ENCODE measurements at places on chromosomes 2 and 18.

DNA sequence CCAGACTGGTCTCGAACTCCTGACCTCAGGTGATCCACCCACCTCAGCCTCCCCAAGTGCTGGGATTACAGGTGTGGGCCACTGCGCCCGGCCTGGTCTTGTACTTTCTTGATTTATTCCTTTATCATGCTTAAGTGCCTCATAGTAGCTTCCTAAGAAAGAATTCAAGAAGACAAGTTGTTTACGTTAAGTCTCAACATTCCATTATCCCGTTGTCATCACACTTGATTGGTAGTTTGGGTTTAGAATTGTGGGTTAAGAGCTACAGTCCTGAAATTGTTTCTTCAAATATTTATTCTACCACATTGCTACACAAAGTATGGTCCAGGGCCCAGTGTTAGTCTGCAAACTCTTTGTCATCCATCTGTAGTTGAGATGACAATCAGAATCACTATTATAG lies 194.0 kb downstream of the VWC2L start:
- no peak for DNase-seq

DNA sequence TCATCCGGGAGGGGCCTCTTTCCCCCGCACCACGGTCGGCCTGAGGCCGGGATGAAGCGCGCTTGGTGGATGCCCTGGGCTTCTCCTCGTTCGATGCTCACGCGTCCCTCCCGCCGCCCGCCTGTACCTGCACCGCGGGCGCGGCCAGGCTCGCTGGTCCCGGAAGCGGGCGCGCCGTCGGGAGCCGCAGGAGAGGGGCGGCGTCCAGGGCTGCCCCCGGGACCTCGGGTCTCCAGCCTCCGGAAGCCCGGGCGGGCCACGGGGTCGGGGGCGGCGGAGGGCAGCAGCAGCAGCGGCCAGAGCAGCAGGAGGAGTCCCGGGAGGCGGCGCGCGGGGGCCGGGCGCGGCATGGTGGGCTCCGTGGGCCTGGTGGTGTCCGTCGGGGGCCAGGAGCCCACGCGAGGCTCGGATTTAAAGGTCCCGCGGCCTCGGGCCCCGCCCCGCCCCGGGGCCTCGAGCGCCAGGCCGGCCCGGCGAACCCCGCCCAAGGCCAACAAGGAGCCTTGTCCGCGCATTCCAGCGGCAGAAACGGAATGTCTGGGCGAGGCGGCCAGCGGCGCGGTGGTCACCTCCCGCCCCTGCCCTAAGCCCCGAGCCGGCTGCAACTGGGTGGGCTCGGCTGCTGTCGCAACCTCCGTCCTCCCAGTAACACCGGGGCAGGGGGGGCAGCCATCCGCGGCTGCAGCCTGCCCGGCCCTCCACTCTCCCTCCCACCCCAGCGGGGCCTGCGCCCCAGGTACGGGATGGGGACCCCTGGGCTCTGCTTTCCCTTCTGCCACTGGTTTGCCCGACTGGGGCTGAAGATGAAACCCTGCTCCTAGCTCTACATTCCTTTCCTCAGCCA lies at the start of gene MATN3:
TSS of gene MATN3 (minus strand) at position 387 of the 844 bp plus-strand sequence. CDS start at position 350, 37 bp downstream.
- no peak for DNase-seq

DNA sequence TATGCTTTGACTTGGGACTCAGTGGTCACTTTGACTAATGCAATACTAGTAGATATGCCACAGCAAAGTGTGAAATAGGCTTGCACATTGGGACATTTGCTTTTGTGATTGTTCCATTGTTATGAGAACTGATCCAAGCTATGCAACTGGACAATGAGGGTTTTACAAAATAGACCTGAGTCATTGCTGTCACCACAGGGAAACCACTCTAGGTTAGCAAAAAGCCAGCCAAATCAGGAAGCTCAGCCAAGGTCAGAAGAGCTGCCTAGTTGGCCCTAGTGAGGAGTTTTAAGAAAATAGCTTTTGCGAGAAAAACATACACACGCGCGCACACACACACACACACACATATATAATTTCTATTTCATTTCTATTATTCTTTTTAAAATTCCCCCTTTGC lies 452.4 kb upstream of the CDH7 start:
- DNase-seq, result no peak

DNA sequence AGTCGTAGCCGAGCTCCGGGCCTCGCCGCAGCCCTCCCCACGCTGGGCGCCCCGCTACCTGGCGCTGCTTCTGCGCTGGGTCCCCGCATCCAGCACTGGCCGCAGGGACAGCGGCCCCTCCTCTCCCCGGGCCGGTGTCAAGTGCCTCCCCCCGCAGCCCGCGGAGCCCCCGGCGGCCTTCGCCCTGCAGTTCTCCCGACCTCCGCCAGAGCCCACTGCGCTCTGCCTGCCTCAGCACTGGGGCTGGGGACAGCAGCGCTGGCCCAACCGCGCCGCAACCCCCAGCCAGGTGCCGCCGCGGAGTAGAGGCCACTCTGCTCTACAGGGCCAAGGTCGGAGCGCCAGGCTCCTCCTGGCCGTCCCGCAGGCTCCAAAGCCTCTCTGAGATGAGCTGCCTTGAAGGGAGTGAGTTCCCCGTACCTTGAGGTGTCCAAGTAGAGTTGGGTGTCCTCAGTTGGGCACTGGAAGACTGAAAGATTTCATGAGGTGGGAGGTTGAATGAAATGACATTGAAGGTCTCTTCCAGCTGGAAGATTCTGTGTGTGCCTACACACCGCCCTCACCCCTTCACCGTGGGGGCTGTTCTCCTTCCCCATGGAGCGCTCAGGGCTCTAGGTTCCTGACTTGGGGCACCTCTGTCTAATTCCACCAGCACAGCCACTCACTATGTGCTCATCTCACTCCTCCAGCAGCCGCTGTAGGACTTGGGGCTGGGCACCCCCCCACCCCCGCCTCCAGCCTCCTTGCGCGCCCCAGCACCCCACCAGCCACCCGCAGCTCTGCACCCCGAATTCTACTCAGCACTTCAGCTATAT lies 854 bp upstream of the DNMT3A start:
- DNase-seq, result peak; percentile 75

DNA sequence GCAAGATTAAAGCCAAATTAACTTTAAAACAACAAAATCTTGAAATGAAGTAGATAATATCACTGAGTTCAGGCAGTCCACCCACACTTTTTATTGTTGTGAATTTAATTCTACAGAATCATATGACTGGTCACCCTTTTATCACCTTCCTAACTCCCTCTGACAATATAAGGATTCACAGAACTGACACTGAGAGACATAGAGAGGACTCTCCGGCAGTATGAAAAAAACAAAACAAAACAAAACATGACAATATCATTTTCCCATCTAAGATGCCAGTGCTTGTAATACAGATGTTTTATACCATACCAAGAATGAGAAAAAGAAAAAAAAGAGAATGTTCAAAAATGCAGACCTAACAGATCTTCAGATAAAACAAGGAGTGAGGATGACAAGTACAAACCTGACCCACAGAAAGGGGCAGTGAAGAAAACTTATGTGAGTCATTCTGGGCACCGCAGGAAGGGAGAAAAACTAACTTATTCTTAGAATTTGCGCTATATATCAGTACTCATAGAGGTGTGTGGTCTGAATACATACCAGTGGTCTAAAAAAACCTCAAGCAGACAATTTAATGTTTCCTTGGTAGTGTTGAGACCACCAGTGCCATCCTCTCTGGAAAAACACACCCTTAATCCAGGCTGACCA lies 136.6 kb downstream of the ZAP70 start:
- no peak for DNase-seq

DNA sequence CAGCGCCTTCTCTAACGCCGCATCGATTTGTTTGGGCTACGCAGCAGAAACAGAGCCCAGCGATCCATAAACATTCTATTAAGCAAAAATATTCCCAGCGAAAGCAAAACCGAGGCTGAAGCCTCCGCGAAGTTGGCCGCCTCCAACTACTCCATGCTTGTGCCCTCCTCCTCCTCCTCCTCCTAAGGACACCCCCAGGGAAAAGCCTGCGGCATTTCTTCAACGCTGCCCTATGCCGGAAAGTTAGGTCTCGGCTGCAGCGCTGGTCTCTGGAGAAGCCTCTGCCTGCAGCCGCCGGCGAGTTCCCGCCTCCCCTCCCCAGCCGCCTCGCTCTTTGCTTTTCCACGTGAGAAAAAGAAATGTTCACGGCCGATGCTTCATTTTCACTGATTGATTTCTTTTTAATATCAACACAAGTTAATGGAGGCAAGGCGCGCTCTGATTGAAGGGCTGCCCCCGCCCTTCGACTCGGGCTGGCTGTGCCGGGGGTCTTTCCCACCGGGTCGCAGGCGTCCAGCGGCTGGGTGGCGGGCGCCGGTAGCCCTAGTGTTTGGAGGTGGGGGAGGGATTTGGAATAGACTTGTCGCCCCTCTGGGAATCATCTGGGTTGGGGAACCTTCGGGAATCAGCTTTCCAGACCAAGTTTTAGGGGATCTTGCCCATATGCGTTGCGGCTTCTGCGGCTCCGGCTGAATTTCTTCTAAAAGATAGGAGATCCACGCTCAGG lies 3.9 kb downstream of the NRP2 start:
- no peak for DNase-seq

GRCh38 chr2:37637190-37637860 lies 34.1 kb downstream of the CDC42EP3 start:
- DNase-seq, result no peak

DNA sequence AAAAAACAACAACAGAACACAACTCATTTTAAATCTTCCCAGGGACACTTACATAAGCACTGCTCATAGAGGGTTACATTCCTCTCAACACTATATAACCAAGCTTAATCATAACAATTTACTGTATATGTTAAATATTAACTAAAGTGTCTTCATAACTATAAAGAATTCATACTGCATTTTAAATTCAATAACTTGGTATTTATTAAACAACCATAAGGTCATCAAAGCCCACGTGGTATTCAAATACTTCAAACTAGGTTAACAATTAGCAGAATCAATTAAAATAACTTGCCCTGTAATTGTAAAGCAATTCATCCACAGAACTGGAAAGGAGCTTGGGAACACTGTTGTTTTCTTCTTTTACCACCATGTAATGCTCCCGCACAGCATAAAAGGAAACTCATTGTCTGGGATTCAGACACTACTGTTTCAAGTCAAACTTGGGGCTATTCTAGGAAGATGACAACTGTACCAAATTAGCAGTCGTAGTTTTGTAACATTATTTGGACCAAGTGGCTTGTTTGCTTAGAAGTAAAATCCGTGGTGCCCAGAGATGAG lies 10.4 kb downstream of the GAREM1 start:
- no peak for DNase-seq

- DNase-seq, result no peak
These were observed 603 bp downstream of the ATAD2B start for GRCh38 chr2:23926290-23926749.

DNA sequence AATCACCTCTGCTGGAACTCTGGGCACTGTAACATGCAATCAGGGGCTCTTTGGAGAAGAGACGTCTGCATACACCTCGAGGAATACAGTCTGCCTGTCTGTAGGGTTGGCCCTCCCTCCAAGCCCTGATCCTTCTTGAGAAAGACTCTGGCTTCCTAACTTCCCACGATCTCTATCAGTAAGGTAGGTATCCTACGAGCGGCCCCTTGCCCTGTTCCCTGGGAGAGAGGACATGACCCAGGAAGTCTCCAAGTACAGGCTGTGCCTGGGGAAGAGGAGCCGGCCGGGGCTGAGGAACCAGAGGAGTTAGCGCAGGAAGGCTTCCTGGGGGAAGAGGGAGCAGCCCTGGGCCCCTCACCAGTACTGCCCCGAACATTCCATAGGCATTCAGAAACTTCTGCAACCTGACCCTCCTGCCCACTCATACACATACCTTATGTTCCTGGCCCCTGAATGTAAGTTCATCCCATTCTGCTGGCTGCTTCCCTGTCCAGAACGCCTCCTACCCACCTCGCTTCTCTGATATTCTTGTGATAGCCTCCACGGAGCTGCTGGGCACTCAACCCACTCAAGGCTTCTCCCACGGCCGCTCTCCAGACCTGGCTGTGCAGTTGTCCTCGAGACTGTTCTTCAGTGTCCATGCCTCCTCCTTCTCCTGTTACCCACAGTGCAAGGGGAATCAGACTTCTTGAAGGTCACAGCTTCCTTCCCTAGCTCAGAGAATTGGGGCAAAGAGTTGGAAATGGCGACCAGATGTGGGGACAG lies 116.1 kb downstream of the CYP26B1 start:
- no peak for DNase-seq

DNA sequence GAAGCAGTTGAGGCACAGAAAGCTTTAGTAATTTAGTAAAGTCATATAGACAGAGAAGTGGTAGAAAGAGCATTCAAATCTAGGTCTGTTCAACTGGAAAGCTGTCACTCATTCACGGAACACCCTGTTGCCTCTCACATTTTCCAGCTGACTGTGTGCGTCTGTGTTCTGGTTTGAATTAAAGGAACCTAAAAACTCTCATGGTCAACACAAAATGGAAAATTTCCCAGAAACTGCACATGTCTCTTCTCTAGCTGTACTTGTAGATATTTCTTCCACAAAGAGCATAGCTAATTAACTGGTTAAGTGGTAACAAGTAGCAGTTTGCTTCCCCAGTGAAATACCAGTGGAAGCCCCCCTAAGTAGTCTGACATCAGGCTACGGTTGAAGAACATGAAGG lies 390.8 kb downstream of the TGIF1 start:
- DNase-seq, result no peak

DNA sequence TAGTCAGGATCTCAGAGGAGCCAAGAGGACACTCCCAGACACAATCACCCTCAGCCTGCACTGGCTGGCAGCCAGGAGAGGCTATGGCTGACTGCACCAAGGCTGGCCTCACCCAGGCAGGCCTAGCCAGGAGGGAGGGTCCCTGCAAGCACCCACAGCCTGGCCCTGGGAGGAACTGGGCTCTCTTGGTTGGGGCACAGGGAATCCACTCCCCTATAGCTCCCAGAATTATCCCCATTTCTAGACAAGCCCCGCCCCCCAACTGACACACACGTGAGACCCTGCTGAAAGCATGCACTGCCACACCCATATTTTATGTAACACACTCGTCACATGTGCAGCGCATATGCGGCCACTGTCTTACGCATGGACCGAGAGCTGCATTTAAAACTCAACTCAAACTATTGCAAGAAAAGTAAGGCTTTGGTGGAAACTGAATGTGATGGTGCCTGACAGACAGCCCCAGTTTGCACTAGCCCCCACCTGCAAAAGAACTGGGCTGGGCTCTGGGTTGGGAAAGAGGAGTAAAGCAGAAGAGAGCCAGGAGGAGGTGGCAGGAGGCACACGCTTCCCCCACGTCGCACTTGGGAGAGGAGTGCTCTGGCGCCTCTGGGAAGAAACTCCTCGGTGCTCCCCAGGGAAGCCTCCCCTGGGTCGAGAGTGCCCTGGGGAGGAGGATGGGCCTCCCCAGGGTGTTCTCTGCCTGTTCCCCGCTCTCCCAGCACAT lies 28.9 kb upstream of the ARHGEF4 start:
- no peak for DNase-seq

DNA sequence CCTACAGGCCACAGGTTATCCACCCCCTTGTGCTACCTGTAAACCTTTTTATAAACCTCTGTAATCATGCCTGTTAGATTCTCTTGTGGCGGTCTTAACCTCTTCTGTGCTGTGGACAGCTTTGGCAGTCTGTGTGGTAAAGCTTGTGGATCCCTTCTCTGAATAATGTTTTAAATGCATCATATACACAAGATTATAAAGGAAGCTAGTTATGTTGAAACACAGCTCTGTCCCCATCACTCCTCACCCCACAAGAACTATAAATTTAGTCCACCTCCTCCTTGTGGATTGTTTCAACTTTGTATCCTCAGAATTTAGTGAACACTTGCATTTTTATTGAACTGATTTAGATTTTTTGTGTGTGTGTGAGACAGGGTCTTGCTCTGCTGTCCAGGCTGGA lies 107.7 kb downstream of the ICA1L start:
- DNase-seq, result no peak

Data from stimulated activated CD8-positive, alpha-beta memory T cell treated with anti-CD3 and anti-CD28 coated beads, Interleukin-4, amount 100 ng/mL, for 24 hours (primary cell).